Right renal pelvis (tissue), 4 donors: ENCODE measurements at places on chromosomes 7 and 10.

- DNase-seq: peak; percentile 75
Observed at GRCh38 chr7:45921699-45922519, 837 bp upstream of the IGFBP3 start.

- no peak for DNase-seq
Observed at GRCh38 chr10:114095559-114096337, 52.1 kb downstream of the ADRB1 start.

DNA sequence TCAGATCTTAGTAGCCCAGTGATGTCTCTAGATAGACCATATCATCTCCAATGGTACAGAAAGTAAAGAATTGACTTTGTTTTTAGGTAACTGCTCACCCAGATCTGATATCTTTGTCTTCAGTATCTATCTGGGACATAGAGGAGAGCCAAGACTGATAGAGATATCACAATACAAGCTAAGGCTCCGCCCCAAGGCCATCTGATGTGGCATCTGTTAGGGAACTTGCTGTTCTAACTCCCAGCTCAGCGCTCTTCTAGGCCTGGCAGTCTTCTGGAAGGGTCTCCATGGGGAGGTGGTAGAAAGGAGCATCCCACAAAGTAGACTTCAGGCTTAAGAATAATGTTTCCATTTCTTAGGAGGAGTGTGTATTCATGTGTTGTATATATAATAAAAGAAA, 88.4 kb upstream of the SAMD8 start:
- DNase-seq: no peak

DNA sequence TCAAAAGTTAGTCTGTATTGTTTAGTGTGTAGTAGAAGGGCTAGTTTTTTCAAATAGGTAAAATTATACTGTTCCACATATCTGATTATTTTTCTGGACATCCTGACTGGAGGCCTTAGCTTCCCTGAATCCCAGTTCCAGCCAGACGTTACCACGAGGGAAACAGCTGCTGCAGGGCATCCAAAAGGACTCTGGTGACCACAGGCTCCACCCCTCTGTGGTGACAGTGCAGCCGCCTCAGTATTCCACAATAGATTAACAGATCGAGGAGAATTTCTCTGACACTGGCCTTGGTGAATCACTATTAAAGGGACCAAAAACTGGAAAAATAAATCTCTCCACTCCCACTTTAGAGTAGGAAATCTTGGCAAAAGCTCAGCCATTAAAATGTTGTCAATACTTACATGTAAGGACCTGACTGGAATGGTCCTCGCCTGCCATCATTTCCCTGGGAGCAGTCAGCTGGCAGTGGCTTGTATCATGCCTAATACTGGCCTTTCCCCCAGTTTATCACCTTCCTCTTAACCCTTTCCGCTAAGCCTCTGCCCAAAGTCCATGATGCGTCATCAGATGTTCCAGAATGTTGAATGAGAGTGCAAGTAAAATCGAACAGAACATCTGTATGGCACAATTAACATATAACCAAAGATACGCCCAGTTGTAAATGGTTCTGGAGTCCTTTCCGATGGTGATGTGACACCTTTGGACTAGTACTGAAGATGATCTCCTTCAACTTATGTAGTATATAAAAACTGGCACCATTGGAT, 31.6 kb downstream of the ENO4 start:
- DNase-seq: no peak

GRCh38 chr7:24854866-24855265, 97.6 kb upstream of the GSDME start:
- no peak for DNase-seq

GRCh38 chr10:133276435-133277201, at the start of gene ADAM8:
Gene ADAM8, minus strand, starts transcription at chr10:133276868. Its CDS starts 51 bp downstream, at chr10:133276817.
- no peak for DNase-seq

DNA sequence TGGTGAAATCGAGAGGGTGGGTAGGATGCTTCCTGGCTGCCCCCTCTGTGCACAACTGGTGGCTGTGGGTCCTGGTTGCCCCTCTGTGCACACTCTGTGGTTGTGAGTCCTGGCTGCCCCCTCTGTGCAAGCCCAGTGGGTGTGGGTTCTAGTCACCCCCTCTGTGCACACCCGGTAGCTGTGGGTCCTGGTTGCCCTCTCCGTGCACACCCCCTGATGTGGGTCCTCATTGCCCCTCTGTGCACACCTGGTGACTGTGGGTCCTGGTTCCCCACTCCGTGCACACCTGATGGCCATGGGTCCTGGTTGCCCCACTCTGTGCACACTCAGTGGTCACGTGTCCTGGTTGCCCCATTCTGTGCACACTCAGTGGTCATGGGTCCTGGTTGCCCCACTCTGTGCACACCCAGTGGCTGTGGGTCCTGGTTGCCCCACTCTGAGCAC, 20.3 kb upstream of the RET start:
- DNase-seq: no peak

- no peak for DNase-seq
Observed at GRCh38 chr10:3525832-3526449, 259.1 kb downstream of the KLF6 start.

DNA sequence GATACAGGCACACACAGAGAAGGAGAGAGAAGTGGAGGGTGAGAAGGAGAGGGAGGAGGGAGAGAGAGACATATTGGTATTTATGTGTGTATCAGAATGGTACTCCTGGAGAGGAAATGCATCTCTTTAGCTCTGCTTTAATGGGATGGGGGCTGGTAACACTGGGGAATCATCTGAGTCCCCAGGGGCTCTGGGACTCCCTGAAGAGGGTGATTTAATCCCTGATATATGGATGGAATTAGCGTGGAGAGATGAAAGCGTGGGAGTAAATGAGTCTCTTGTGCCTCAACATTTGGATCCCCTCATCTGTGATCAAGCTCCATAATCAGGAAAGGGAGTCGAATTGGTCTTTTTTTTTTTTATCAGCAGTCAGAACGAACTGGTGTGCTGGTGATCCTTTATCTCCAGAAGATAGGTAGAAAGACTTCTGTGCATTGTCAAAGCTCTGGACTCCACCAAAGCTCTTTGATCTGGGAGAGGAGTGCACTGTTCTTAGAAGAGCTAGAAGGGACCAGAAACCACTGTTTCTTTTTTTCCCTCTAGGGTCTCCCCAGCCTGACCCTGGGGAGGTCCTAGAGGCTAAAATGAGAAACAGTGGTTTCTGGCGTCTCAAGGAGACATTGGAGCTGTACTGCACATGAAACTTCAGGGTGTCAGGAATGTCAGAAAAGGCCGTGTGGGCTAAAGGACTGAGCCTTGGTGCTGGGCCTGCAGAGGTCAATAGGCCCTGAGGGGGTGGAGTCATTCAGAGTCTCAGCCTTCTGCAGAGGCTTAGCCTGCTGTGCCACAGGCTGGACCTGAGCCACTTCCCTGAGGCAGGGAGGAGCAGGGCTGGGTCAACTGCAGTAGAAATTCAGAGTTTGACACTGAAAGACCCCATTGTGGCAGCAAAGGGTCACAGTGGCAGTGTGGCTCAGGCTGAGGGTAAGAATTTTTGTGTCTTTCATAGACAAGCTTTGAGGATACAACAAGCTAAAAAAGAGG, 234.4 kb upstream of the SLC26A5 start:
- no peak for DNase-seq

GRCh38 chr10:69413221-69413865, 3.4 kb downstream of the TACR2 start:
- DNase-seq: no peak

- DNase-seq: no peak
Observed at GRCh38 chr7:92043637-92044036, 90.6 kb downstream of the CYP51A1 start.

DNA sequence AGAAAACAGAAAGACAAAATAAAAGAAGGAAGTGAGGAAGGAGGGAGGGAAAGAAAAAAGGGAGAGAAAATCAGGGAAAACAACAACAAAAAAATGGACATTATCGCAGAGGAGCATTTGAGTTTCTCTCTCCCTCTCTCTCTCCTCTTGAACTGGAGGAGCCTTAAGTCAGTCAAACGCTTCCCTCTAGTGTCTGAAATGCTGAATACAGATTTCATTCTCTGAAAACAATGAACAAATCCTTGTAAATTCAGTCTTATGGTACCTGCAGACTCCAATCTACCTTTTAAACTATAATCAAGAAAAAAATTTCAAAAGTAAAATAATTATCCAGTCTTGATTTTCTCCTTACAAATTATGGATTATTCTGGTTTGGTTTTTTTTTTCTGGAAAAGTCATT, 89.2 kb upstream of the PFKP start:
- peak; percentile 47 for DNase-seq

GRCh38 chr7:29304756-29305155, 110.2 kb downstream of the CHN2 start:
- DNase-seq: no peak

DNA sequence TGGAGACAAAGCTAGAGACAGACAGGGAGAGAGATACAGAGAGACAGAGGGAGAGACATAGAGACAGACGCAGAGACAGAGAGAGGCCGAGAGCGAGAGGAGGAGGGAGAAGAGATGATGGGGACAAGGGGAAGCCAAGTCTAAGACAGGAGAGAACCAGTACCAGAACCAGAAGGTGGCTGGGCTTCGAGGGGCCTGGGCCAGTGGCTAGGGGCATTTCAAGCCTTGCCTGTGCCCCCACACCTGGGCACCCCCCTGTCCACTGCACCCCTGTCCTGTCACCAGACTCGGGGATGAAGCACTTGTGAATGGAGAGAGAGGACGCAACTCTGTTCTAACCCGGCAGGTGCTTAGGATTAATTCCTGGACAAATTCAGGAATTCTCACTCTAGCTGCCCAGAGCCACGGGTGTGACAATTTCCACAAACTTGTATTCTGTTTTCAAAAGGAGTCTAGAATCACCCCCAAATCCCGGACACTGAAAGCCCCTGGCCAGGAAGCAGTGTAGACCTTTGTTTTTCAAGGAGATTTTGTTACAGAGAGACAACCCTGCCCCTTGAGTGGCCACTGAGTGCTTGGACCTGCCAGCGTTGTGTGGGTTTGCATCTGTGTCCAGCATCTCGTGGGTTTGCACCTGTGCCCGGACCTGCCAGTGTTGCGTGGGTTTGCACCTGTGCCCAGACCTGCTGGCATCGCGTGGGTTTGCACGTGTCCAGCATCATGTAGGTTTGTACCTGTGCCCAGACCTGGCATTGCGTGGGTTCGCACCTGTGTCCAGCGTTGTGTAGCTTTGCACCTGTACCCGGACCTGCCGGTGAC, 157.3 kb downstream of the WDR37 start:
- no peak for DNase-seq

- no peak for DNase-seq
Observed at GRCh38 chr10:95525033-95525418, 36.1 kb downstream of the SORBS1 start.

DNA sequence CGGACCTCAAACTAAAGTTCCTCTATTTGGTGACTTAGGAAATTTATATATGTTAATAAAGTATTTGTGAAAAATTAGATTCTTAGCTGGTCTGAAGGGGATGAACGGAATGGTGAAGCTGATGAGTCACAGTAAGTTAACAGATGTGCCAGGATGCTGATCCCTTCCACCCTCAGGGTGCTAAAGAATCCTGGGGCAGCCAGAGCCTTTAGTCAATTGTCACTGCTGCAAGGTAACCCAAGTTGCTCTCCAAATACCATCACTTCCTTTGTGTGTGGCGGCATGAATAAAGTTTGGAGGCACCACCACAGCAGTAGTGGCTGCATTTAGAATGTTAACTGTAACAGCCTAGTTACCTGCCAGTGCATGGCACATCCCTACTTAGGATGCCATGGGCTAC, 222.6 kb upstream of the PPP1R3A start:
- DNase-seq: no peak

- no peak for DNase-seq
Observed at GRCh38 chr7:112970771-112971170, 115.9 kb downstream of the GPR85 start.

DNA sequence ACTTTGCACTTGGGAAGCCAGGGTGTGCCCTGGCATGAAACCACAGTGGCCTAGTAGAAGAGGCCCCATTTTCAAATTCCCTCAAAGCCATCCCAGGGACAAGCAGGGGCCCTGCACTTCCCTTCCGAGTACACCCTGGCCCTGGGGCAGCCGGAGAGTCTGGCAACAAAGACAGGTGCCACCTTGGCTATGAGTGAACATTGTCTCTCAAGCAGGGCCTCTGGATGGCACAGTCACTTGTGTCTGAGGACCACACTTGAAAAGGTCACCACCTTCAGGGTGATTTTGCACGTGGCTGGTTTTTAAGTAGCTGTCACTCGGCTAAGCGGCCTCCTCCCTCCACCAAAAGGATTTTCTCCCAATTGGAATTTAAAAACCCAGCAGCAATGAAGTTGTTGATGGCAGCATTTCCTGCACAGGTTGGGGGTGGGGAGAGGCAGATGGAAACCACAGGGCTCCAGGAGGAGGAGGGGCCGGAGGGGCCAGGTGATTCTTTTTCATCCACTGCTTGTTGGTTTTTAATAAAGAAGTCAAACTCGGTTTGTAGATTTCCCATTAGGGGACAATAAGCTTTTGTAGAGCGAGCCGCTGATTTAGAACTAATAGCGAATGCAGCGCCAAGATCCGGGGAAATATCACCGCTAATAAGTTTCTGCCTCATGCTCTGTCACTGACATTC, 33.9 kb downstream of the C10orf105 start:
- no peak for DNase-seq

DNA sequence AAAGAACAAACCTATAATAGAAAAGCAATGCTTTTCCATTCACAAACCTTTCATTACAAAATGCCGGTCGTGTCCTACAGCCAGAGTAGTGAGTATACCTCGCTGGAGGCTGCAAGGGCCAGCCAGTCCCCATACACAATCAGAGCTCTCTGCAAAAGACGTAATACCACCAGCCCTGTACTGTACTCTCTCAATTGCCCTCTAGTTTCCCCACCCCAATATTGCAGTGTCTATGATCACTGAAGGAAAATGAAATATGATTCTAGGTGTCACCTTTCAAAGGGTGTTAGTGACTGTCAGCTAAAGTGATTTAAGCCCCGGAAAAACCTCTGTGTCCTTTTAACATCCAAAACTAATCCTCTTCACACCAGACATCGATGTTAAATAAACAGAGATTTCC, 24.8 kb downstream of the PLXNA4 start:
- DNase-seq: no peak

DNA sequence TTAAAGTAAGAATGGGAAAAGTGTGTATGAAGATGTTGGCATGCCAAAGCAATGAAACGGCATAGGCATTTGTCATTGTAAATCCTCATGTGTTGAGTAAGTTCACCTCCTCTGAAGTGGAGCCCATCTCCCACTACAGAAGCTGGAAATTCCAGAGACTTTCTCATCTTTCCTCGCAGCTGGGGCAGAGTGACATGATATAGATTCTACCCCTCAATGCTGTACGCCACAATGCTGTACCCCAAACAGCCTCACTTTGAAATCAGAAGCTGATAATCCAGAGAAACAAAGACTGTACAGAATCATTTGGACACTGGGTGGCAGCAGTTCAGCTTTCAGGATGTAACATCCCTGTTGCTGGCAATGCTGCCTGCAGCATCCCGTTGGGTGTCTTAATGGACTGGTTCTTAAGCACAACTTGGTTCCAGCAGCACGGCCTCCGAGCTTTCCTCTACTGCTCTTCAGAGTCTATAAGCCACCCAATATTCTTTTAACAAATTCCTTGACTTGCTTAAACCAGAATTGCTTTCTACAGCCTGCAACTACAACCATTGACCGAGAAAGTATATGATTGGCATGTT, 18.8 kb downstream of the ZC3HAV1L start:
- DNase-seq: peak; percentile 31
